CD4-positive, alpha-beta T cell treated with Interleukin-12 subunit alpha and Interleukin-12 subunit beta, for 1 hour (primary cell): ENCODE measurements at places on chromosomes 4 and X.

- DNase-seq: no peak
Observed at GRCh38 chrX:88838392-88838791, 91.4 kb downstream of the CPXCR1 start.

GRCh38 chrX:106331606-106332005 lies 163.5 kb downstream of the PWWP3B start:
- no peak for DNase-seq

DNA sequence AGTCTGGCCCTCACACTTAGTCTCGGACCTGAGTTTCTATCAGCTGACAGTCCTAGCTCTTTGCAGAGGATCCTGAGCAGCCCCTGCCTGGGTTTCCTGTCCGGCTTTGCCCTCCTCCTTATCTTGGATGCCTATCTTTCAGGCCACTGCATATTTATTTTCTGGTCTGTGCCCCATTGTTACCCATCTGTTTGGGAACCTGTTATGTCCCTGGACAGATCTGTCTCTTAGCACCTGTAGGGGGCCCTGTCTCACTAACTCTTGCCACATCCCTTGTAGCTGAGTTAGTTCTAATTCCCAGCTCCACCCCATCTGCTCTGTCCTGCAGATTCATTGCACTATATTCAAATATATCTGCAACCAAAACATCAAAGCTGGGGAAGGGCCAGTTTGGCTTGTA lies 514.9 kb upstream of the LCORL start:
- no peak for DNase-seq

GRCh38 chrX:2468261-2469195 lies 32.2 kb downstream of the DHRSX start:
- DNase-seq: no peak

DNA sequence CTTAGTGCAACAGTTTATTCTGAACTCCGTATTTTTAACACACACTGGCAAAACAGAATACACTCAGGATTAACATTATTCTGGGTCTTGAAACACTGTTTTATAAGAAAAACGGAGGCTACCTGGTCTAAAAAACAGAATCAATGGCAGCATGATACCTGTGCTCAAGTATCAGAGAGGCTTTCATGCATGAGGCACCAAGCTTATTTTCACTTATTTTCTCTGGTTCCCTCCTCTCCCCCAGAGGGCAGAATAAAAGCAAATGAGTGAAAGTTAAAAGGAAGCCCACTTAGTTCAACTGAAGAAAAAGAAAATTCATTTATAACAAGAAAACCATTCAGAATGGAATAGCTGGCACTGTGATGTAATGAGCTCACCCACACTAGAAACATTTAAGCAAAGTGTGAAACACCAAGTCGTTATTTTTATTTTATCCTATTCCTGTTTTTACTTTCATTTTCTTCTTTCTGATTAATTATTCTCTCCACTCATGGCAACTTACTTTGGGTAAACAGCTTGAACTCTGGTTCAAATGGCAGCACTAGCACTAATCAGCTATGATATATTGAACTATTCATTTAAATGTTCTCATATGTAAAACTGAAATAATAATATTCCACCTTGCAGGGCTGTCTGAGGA lies 211.8 kb downstream of the PPP3CA start:
- DNase-seq: no peak

GRCh38 chr4:158624889-158625478 lies 46.7 kb downstream of the C4orf46 start:
- DNase-seq: peak; percentile 36

- DNase-seq: no peak
Observed at GRCh38 chrX:103361798-103362197, 5.5 kb downstream of the TCEAL9 start.

- no peak for DNase-seq
Observed at GRCh38 chrX:115233497-115234455, at the start of gene LRCH2. LRCH2 (minus strand) TSS chrX:115234096; CDS start chrX:115234041, 55 bp downstream.

DNA sequence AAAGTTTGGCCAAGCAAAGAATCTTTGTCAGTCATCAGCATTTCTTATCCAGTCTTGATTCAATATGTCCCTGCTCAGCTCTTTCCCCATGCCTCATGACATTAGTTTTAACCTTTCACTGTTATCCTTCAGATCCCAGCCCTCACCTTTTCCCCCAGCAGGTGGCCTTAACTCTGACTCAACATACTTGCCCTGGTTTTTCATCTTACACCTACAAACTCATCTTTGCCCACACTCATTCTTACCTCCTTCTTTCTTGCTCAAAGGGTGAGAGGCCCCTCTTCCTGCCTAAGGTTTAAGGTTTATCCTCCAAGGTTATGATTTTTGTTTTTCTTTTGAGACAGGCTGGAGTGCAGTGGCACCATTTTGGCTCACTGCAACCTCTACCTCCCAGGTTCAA lies 10.6 kb upstream of the ANXA5 start:
- no peak for DNase-seq

- DNase-seq: peak; percentile 57
Observed at GRCh38 chr4:153438916-153439756, 27.0 kb upstream of the TMEM131L start.

DNA sequence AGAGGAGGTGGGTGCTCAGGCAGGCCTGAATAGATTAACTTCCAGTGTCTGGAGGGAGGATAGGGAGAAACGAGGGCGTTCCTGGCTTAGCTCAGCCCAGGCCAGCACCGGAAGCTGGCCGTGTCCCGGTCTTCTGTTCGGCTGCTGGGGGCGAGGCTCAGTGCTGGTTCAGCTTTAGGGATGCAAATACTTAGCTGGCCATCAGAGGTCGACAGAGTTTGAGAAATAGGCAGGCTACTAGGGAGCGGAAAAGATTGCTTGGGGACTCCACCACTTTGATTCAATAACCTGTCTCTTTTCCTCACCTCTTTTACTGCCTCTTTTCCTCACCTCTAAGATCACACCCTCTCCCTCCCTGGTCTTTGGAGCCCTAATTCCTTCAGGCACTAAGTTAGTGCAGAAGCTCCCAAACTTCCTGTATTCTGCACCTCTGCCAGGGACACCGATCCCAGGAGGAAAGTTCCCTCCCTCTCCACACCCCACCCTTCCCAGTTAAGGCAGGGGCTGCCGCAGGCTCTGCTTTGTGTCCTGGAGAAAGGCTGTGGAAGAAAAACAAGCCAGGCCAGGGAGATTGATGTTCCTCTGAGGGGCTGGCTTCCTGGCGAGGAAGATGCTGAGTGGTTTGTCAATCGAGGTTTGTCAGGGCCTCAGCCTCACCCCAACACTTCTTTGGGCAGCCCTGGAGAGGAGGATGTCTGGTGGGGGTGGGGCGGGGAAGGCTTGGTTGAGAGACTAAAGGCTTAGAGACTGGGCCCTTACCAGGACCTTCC lies 6.0 kb upstream of the EFNB1 start:
- peak; percentile 28 for DNase-seq

DNA sequence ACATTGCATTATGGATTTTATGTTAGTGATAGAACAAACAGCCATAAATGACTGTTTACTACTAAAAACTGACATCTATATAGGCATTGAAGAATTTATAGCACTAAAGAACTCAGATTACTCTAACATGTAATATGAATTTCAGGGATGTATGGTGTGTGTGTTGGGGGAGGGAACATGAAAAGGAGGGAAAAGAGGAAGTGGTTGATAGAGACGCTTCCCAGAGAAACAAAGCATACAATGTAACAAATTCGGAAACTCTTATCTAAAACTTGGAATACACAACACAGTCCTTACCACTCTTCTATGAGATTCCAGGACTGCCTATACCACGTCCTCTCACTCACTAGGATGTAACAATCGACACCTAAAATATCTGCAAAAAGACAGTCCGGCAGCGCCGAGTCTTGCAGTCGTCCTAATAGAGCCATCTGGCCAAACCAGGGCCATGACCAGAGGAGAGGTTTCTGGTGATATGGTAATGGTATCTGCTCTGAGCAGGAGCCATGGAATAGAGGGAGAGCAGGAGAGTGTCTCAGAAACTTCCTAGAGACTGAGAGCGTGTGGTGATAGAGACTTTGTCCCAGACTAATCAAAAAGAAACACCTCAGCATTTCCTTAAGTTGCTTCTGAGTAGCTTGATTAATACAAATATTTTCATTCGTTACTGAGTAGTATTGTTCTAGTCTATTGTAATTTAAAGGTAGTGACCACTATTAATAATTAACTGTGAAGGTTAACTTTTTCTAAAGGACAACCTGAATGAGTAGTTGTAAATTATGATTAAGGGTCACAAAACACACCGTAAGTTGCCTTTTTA lies 251.9 kb upstream of the ETNPPL start:
- DNase-seq: no peak

- no peak for DNase-seq
Observed at GRCh38 chr4:16233569-16234177, 7.4 kb upstream of the TAPT1 start.

DNA sequence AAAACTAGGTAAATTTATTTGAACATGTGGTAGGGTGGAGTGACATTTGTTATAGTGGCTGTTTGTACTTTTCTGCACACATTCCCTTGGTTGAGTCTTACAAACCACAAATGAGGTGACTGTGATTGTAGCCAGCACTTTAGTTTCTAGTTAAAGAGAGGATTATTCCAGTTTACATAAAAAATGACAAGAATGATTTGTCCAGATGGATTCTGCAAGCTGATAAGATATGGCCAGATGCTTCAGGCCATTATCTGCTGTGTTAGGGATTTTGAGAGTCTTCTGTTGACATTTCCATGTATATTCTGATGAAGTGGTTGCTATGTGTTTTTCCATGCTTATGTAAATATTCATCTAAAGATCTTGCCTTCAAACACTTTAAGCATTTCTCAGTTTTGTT lies 31.0 kb upstream of the PDE5A start:
- no peak for DNase-seq

DNA sequence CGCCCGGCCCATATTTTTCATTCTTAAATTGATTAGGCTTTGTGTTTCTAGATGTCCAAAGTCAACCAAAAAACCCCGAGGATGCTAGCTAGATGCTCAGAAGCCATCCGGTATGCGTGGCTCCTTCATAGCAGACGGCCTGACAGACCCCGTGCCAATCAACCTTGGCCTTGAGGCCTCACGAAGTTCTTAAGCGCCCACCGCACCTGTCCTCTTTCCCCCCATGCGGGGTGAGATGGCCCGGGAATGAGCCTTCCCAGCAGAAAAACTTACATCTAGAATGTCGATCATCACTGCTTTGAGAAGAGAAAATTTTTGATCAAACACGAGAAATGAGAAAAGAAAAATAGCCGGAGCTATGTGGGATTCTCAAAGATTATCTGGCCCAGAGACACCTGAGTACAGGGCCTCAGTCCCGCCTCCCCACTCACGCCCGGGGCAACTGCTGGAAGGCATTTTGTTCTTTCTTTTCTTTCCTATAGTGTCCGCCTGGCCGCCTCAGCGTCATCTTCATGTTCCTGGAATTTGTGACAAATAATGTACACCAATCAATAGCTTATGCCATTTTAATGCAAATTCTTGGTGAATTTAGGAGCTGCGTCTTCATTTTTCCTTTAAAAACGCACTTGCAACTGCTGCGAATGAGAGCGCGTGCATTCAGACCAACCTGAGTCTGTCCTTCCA lies 1.6 kb upstream of the NAT8L start:
- DNase-seq: no peak

- DNase-seq: peak; percentile 4
Observed at GRCh38 chrX:11341274-11342201, 48.3 kb downstream of the AMELX start.

DNA sequence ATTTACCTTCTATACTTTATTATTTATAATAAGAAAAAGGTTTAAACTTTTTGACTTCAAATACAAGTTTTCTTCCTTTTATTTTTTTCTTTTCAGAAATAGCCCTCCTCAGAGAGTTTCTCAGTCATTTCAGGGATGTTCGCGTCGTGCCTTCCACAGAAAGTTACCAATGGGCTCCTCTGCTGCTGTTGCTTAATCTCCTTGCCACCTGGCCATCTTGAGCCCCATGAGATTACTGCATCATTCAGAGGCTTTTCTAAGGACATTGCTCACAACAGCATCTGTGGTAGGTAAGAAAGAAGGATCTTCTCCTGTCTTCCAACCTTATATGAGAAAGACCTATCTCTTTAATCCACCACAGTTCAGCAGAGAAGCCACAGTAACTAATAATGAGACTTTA lies 1361.9 kb upstream of the ADGRL3 start:
- no peak for DNase-seq

DNA sequence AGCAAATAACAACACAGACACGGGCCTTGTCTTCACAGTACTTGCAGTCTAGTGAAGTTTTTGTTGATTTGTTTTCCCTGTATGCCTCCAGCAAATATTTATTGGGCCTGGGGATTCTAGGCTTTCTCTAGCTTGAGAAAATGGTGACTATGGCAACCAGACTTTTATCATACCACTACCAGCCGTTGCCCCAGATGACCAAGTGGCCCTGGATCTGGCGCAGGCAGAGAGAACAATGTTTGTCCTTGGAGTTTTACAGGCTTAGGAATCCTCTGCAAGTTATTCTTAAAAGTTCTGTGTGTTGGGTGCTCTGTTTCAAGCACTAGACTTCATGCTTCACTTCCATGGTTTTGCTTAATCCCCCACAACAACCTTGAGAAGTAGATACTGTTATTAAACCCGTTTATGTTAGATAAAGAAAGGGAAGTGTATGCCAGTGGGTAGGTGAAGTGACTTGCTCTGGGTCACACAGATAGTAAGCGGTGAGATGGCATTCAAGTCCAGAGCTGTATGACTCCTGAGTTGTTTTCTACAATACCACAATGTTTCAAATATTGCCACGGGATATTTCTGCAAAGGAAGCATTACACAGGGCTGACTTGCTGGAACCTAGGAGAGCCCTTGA lies 94.6 kb downstream of the AKAP4 start:
- no peak for DNase-seq

DNA sequence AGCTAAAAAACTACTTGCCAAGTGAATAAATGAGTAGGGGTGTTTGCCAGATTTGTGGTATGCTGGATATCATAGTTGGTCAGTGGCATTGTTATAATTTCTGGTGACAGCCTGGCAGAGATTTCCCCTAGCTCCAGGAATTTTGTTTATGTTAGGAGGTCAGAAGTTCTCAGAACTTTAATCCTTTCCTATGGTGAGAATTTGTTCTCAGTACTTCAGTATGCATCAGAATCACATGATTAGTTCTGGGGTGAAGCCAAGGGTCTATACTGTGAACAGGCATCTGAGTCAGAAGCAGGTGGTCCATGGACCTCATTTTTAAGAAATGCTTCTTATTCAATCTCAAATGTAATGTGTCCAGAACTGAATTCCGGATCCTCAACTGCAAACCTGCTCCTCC lies 10.5 kb downstream of the RASSF6 start:
- no peak for DNase-seq

GRCh38 chr4:118783887-118784286 lies 52.0 kb downstream of the SEC24D start:
- DNase-seq: no peak

DNA sequence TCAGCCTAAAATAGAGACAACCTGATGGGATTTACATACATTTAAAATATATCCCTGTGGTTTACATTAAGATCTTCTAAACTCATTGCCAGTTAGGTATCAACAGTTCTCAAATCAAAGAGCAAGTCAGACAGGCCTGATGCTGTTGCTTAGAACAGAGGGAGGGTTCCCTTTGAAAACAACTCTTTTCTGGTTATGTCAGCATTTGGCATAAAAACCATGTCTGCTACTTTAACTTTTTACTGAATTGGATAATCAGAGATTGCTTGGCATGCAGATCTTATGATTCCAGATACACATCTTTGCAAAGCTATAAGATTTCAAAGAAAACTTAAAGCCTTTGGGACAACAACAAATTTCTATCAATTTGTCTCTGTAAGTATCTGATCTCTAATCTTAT lies 140.8 kb downstream of the CPE start:
- DNase-seq: no peak
